ENCODE measurements at places on chromosomes 12 and 14. TPM values are rescaled to one million over a fixed set of nuclear protein-coding genes. Genes with fewer than 3 reads are reported as not detected.

Gene PTPRB
- total RNA-seq = 26.0 TPM

Gene KRT83
- total RNA-seq = not detected

Gene ACOT6
- total RNA-seq = not detected

- no peak for DNase-seq
Observed at GRCh38 chr14:56587701-56588100, 8.1 kb downstream of the TMEM260 start.

DNA sequence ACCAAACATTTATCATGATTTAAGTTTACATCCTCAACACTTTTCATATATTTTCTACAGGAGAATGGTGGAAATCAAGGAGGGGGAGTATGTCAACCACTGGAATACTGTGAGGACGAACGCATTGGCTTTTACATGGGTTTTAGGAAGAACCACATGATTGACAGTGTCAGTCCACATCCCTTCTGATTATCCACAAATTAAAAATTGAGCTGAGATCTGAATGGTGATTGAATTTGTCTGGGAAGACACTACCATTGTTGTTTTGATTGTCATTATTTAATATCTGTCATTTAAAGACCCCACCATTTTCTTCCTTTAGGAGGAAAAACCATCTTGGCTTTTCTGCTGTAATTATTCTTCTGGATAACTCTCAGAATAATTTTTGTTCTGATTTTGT lies 31.3 kb upstream of the KLRF1 start:
- DNase-seq = no peak

- DNase-seq = no peak
Observed at GRCh38 chr12:15772405-15773018, 16.7 kb downstream of the EPS8 start.

- peak; percentile 16 for DNase-seq
Observed at GRCh38 chr12:12979731-12980259, 20.3 kb downstream of the HEBP1 start.
